ENCODE measurements at places on chromosomes 2 and 18.

DNA sequence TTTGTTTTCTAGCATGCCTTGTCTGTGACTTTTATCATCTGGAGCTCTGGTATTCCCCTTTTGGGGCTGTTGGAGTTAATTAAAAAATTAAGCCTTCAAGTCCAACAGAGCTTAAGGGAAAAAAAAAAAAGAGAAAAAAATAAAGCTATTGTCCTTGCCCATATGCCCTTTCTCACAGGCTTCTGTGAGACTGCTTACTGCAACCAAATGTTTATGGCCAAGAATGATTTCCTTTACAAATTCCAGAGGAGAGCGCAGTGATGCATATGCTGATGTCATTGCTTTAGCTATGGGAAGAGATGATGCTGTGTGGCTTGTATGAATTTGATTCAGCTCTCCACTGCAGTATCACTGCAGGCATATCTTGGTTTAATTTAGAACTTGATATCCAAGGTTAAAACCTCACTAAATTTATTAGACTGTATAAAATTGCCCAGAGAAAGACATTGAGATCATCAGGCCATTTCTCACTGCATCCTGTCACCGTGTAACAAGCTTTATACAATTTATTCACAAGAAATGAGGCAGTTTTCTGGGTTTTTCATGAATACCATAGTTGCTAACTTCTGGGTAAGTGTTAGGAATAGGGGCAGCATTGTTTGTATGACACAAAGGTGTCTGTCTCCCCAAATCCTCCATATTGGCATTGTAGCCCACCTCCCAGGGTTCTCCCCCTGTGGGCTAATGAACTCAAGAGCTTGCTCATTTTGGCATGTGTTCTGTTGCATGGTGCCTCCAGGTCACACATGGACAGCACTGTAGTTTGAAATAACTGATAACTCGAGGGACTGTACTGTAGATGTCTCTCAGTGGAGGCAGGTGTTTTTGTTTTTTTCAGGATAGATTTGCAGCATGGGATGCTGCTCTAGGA lies 85.0 kb downstream of the TANC1 start:
- DNase-seq = no peak

- no peak for DNase-seq
These were observed 181.8 kb upstream of the NT5C1B start for GRCh38 chr2:18771212-18771611.

DNA sequence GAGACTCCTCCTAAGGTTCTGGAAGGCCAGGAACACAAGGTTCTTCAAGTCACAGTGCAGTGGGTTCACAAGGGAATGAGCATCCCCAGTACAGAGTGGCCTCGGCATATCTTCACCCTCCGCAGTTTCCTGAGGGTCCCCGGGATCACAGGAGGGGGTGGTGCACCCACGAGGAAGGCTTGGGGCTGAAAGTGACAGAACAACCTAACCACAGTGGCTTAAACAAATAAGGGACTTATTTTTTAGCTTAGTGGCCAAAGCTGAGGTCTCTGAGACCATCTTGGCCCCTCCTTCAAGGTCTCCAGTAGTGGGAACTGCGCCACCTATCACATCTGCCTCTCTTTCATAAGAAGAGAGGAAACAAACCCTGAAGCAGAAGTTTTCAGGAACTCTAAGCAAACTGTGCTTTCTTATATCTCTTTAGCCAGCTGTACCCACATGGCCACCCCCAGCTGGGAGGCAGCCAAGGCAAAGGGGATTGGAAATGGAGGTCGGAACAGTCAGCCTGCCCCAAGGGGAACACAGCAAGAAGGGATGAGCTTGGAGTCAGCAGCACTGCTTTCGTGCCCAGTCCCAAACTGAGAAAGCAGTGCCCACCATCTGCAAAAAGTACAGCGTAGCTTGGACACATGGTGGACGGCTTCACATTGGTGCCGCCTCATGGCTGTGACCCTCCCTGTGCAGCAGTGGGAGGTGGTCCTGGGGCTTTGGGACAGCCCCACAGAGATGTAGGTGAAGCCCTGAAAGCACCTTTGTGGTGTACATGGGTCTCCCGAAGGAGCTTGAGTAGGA lies 260.0 kb upstream of the ID2 start:
- peak; percentile 62 for DNase-seq

DNA sequence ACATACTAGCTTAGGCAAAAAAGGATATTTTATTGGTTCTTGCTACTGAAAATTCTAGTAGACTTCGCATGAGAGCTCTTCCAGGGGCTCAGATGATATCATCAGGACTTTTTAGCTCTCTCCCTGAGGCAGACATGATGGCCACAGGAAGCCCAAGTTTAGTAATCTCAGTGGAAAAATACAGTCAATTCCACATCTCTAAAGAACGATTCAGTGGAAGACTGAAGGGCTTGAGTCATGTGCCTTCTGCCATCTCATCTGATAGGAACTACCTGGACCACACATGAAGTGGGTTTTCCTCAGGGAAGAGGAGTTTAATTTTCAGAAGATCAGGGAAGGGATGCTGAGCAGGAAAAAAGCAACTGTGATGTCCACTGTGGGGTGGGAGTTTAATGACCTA lies 117.3 kb downstream of the TTC27 start:
- no peak for DNase-seq

DNA sequence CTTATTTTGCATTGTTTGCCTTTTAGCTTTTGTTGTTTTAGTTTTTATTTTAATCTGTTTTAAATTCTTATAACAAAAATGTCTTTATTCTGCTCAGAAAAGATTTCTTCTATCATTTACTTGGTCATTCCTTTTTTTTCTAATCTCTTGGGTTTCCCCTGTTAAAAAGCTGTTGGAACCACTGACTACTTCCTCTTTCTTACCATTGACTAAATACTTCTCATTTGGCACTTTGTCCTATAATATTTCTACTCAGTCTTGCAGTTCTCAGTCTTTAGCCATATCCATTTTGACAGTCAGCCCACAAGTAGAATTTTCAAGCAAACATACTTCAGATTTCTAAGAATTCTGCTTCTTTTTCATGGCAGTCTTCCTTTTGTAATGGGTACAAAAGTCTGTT lies 567.2 kb downstream of the SATB2 start:
- DNase-seq = no peak

- DNase-seq = no peak
These were observed 489.9 kb downstream of the DCC start for GRCh38 chr18:52829876-52830405.

DNA sequence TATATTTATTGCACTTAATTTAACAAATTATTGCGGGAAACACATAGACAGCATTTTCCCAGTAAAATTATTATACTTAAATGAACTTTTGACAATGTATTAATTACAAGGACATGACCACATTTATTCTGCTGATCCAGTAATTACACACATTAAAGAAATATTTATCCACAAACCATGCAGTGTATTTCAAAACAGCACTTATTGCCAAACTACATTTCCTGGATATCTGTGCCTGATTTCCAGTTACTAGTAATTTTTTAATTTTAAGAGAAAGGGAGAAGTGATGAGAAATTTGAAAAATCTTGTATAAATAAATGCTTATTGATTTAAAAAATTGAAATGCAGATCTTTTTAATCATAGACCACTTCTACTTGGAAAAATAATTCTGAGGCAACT lies 1458.7 kb upstream of the ACVR2A start:
- no peak for DNase-seq

GRCh38 chr2:217652761-217653639 lies 349.8 kb downstream of the TNS1 start:
- no peak for DNase-seq

DNA sequence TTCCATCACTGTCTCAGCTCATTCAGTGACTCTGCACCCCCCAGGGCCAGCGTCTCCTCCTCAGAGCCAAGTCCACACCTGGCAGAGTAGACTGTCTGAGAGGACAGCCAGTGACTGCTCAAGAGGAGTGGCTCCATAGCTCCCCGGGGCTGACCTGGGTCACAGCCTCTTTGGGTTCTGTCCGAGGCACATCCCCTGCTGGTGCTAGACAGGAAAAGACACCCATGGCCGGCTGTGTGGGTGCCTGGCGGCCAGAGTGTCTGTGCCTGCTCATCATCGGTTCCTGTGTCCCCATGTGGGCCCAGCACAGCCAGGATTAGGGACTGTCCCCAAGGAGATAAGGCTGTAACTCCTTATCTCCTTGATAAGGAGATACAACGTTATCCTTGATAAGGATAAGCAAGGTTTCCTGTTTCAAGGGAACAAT lies 3.5 kb upstream of the CROCC2 start:
- DNase-seq = no peak

- DNase-seq = no peak
These were observed 75.3 kb downstream of the GORASP2 start for GRCh38 chr2:171004363-171004762.

DNA sequence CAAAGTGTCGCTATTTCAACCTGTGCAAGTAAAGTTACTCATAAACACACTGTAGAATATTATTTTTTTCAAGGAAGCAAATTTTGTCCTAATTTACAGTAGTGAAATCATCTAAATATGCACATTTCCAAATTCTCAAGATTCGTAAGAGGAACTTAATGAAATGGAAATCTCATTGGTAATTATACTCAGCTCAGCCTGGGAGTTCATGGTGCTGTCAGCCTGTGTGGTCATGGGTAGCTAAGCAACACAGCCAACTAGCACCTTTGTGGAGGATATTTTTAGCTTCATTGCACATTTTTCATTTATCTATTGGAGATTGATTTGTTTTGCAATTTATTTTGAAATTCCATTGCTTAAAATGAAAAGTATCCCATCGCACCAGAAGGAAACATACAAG lies 975.7 kb upstream of the ZEB2 start:
- DNase-seq = no peak

GRCh38 chr2:200171731-200172482 lies 134.6 kb upstream of the SPATS2L start:
- no peak for DNase-seq
